HCT116 (cell line): ENCODE measurements at places on chromosomes 7 and 10.

- no peak for DNase-seq
- no peak overlapping the region for H3K4me3 ChIP-seq
- no peaks in the 10 kb centered on the region for H3K4me1 ChIP-seq
- H3K27me3 ChIP-seq: no peaks in the 10 kb centered on the region
- no peaks in the 10 kb centered on the region for H3K36me3 ChIP-seq
Observed at GRCh38 chr10:4755286-4755989, 70.6 kb upstream of the AKR1E2 start.

DNA sequence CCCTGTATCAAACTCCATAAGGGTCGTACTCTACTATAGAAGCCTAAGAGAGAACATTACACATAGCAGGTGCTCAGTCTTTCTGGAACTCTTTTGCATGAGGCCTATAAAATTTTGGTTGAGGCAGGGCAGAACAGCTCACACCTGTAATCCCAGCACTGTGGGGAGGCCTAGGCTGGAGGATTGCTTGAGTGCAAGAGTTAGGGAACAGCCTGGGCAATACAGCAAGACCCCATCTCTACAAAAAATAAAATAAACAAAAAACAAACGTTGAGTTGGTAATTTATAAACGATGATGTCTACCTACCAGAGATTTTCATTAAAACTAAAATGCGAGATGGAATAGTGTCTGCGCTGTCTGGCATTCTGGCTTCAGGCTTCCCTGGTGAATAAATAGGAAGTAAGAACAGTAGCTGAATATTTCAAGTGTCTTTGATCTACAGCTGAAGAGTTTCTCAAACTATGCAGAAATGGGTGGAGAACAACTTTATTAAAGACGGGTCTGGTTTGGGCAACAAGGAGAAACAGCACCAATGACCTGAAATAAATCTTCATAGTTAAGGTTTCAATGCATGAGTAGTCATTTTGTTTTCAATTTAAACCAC, 774 bp downstream of the PON2 start:
- peaks cover 14% of the 10 kb centered on the region for H3K4me1 ChIP-seq
- H3K36me3 ChIP-seq: no peaks in the 10 kb centered on the region
- peak overlapping the region; percentile 78 for H3K27ac ChIP-seq
- H3K27me3 ChIP-seq: no peaks in the 10 kb centered on the region
- DNase-seq: no peak

- H3K4me3 ChIP-seq: no peak overlapping the region
- H3K36me3 ChIP-seq: no peaks in the 10 kb centered on the region
- H3K4me1 ChIP-seq: no peaks in the 10 kb centered on the region
- H3K27me3 ChIP-seq: no peaks in the 10 kb centered on the region
Observed at GRCh38 chr10:122269059-122269687, 1.9 kb upstream of the BTBD16 start.

DNA sequence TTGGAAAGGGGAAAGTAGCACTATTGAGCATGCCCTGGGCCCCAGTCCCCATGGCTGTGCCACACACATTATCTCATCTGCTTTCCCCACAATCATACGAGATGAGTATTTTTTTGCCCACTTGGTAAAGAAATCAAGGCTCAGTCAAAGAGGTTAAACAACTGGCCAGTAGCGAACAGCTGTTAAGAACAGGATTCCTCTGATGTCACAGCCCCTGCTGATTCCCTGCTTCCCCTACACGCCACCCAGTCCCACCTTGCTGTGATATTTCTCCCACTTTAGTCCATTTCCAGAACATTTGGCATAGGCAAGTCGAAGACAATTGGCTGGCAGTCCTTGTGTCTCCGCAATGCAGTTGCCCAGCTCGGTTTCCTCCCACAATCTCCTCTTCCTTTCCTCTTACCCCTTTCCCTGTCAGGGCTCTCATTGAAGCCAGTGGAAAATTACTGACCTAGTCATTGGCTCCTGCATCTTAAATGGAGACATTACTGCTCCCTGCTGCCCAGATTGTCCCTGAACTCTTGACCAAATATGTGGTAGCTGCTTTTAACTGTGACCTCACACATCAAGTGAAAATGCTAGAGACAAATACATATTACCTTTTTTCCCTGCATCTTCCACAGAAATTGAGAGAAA, 56.5 kb upstream of the EEPD1 start:
- H3K27me3 ChIP-seq: no peaks in the 10 kb centered on the region
- no peak overlapping the region for H3K4me3 ChIP-seq
- DNase-seq: no peak
- no peak overlapping the region for H3K27ac ChIP-seq

- no peak overlapping the region for H3K27ac ChIP-seq
- H3K4me3 ChIP-seq: no peak overlapping the region
- no peaks in the 10 kb centered on the region for H3K4me1 ChIP-seq
Observed at GRCh38 chr10:5268743-5269142, 72.1 kb downstream of the AKR1C4 start.

DNA sequence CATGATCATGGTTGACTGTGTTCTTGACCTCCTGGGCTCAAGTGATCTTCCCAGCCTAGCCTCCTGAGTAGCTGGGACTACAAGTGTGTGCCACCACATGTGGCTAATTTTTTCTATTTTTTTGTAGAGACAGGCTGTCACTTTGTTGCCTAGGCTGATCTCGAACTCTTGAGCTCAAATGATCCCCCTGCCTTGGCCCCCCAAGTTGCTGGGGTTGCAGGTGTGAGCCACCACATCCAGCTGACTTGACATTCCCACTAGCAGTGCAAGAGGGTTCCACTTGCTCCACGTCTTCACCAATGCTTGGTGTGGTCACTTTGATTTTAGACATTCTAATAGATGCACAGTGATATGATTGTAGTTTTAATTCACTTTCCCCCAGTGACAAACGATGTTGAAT, 25.1 kb downstream of the CYP26A1 start:
- no peaks in the 10 kb centered on the region for H3K27me3 ChIP-seq
- H3K4me3 ChIP-seq: no peak overlapping the region
- H3K4me1 ChIP-seq: peaks cover 7% of the 10 kb centered on the region; the same call in 1 of the 2 replicates
- H3K27ac ChIP-seq: no peak overlapping the region

DNA sequence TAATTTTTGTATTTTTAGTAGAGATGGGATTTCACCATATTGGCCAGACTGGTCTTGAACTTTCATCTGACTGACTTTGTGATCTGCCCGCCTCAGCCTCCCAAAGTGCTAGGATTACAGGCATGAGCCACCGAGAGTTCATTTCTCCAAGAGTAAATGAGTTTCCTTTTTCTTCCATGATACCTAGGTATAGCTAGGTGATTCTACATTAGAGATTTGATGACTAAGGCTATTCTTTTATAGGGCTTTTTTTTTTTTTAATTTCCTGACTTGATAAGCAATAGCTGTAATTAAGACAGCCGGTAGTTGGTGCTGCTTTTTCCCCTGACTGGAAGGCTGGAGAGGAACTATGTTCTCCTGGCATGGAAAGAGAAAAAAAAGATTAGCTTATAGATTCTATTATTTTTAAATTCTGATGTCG, 3.3 kb downstream of the PTPN12 start:
- no peaks in the 10 kb centered on the region for H3K27me3 ChIP-seq
- no peaks in the 10 kb centered on the region for H3K36me3 ChIP-seq
- peak overlapping the region; percentile 83; the same call in 1 of the 2 replicates for H3K27ac ChIP-seq
- H3K4me3 ChIP-seq: no peak overlapping the region

- DNase-seq: no peak
- H3K36me3 ChIP-seq: no peaks in the 10 kb centered on the region
- H3K4me3 ChIP-seq: no peak overlapping the region
- no peaks in the 10 kb centered on the region for H3K27me3 ChIP-seq
Observed at GRCh38 chr7:103031781-103032180, 42.8 kb downstream of the FBXL13 start.
